ENCODE measurements at places on chromosomes 16 and 17. TPM values are rescaled to one million over a fixed set of nuclear protein-coding genes. Genes with fewer than 3 reads are reported as not detected.

SPATA22 gene
- not detected for total RNA-seq

HIGD1B gene
- total RNA-seq = not detected

IL21R gene
- total RNA-seq = 1.3 TPM

AOC3 gene
- total RNA-seq = not detected

C17orf113 gene
- total RNA-seq = 0.13 TPM

DNA sequence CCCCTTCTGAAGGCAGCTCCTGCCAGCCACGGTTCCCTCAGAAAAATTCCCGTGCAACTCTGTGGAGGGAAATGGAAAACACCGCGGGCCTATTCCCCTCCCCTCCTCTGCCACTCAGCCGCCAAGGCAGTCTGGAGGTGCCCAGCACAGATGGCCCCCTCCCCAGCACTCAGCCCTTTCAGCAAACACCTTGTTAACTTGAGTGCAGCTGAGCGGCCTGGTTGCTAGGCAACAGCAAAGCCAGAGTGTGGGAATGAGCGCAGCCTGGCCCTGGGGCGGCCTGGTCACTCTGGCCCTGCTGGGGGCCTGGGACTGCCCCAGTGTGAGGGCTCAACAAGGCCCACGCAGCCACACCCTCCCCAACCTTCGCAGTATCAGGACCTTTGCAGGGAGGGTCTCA, 32.8 kb downstream of the CACNA1G start:
- DNase-seq = no peak

- DNase-seq = peak; percentile 95
Measured at GRCh38 chr16:67115639-67116038, 5.9 kb downstream of the PHAF1 start.

DNA sequence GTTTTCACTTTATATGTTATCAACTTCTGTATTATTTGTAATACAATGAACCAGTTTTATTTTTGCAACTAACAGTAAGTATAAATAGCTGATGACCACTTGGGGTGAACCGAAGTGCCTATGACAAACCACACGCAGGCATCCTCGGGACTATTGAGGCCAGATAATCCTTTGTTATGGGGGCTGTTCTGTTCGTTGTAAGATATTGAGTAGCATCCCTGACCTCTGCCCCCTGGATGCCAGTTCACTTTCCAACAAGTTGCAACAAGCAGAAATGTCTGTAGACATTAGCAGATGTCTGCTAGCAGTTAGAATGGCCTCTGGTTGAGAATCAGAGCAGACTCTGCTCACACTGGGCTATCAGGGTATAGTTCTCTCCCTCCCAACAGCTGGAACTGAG, 277.0 kb downstream of the WWOX start:
- DNase-seq = no peak

DNA sequence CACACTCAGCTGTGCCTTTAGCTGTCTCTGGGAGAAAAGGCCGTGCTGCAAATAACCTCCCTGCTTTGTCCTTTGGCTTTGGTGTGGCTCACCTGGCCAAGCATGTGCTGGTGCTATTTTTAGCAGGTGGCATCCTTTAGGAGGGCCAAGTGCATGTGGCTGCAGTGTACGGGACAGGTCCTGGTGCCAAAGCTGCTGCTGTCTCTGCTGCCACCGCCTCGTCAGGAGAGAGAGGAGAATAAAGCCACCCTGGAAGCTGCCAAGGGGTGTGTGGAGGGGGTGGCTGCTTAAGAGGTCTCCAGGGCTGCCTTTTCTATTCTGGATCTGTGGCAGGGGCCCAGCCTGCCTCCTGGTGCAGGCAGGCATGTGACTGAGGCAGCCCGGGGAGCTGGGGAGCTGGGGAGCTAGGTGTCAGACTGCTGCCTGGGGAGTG, 6.2 kb downstream of the AKAP1 start:
- no peak for DNase-seq

GRCh38 chr16:6447021-6447790, 885.4 kb upstream of the RBFOX1 start:
- no peak for DNase-seq

DNA sequence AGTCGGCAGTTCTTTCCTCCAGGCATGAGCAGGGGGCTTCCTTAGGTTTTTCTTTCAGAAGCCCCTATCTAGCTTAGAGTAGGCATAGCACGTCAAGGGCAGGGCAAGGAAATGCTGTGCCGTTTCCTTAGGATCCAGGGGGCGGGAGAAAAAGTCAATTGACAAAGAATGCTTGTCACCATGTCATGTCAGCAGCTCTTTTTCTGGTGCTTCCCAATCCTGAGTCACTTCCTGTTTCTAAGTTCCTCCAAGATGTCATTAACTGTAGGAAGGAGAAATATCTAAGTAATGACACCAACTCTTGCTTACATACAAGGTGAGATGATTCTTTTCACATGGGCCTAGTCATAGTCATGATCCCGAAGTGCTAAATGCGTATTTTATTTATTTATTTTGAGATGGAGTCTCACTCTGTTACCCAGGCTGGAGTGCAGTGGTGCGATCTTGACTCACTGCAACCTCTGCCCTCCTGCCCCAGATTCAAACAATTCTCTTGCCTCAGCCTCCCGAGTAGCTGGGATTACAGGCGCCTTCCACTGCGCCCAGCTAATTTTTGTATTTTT, 35.2 kb downstream of the GJC1 start:
- peak; percentile 94 for DNase-seq

- DNase-seq = no peak
Measured at GRCh38 chr17:82656266-82656665, 8.0 kb upstream of the WDR45B start.

- peak; percentile 82 for DNase-seq
Measured at GRCh38 chr17:82230609-82231311, 1.9 kb downstream of the SLC16A3 start.

GRCh38 chr17:77753246-77753645, 205.3 kb upstream of the TNRC6C start:
- DNase-seq = no peak

GRCh38 chr16:15605839-15606517, 37.0 kb downstream of the MARF1 start:
- DNase-seq = no peak

- DNase-seq = no peak
Measured at GRCh38 chr17:38460082-38460715, 31.9 kb downstream of the ARHGAP23 start.

- no peak for DNase-seq
Measured at GRCh38 chr17:36212966-36213365, 2.1 kb downstream of the CCL4L2 start.

DNA sequence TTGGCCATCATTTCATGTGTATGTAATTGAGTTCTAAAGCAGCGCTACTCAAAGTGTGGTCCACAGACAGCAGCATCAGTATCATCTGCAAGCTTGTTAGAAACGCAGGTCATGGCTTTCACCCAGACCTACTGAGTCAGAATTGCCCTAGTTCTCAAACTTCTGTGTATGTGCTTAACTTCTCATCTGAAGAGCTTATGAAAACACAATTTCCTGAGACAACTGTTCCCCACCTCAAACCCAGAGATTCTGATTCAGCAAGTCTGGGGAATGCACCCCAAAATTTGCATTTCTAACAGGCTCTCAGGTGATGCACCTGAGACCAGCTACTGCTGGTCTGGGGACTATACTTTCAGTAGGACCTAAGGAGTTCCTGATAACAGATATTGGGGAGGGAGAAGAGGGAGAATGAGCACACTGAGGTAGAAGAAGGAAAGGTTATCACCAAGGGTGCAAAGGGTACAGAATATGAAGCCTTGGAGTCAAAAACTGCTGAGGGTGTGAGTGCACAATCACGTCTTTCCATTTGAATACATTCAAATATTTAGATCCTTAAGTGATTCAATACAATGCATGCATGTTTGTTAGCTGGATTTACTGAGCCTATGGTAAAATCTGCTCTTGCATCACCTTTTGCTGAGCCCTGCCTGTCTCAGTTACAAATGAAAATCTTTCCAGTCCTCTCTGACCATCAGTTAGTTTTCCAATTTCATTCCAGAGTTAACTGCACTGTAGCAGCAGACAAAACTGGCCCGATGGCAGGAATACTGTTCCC, 29.2 kb upstream of the SKAP1 start:
- DNase-seq = no peak

DNA sequence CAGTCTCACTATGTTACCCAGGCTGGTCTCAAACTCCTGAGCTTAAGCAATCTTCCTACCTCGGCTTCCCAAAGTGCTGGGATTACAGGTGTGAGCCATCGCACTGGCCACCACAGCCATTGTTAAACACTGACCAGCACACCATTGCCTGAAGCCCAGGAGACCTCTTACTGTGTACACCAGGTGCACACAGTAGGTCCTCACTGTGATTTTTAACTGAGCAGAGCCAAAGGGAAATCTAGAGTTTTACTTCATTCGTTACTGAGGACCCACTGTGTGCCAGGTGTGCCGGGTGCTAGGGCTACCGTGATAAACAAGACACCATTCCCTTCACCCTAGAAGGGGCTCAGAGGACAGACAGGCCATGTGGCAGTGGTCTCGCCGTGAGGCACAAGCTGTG, 4.2 kb downstream of the ITGB4 start:
- no peak for DNase-seq

GRCh38 chr17:4344926-4345325, 21.5 kb downstream of the UBE2G1 start:
- no peak for DNase-seq

DNA sequence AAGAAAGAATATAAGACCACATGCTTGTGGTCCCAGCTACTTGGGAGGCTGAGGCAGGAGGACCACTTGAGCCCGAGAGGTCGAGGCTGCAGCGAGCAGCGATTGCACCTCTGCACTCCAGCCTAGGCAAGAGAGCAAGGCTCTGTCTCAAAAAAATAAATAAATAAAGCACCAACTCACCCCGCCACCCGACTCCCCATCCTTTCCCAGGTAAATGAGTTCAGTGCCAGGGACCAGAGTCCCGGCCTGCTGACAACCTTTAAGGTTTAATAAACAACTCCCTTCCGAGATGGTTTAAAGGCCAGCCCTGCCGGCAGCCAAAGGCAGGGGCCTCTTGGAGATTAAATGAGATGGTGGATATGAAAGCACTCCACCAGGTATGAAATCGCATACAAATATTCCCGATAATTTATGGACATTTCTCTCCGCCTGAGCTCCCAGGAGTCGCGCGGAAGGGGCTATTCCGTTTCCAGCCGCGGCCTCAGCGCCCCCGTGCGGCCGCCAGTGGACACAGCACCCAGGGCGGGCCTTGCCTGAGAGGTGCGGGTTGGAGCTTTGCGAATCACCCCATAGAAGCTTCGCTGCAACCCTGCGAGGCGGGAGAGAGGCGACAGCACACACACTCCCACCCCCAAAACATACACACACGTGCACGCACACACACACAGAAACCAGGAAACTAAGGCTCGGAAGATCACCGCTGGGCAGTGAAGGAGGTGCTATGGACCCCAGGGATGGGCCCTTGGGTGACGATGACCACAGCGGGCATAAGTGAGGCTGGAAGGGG, 4.0 kb upstream of the RPL38 start:
- no peak for DNase-seq

- no peak for DNase-seq
Measured at GRCh38 chr17:7497636-7498035, 13.5 kb downstream of the POLR2A start.

GRCh38 chr17:75632863-75633485, at the start of gene SMIM5:
Gene SMIM5 (plus strand): TSS chr17:75633434. CDS start chr17:75640202, 6,768 bp downstream.
- peak; percentile 89 for DNase-seq

DNA sequence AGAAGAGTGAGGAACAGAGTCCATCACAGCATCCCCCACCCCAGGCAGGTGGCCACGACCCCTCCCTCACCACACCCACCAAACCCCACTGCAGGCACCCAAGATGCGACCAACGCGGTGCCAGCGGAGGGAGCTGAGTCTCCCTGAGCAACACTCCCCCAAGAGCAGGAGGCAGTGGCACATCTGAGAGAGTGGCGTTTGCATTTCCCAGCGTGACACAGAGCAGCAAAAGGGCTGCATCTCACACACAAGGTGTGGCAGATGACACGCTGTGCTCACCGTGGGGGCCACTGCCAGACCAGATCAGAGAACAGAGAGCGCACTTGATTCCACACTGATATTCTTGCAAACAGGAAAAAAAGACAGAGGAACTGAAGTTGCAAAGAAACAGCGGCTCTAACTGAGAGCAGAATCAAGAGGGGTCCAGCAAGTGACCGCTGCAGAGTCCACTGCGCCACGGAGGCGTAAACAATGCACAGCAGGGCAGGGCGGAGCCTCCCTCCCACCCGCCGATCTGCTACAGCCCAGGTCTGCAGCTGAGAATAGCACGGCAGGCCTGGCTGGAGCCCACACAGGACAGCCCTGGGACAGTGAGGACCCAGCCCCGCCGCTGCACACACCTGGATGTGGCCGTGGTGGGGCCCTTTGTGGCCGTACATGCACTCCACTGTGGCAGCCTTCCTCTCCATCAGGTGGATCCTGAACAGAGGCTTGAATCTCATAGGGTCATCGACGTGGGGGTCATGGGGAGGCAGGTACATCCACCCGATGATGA, 26.0 kb upstream of the C16orf95 start:
- DNase-seq = no peak

DNA sequence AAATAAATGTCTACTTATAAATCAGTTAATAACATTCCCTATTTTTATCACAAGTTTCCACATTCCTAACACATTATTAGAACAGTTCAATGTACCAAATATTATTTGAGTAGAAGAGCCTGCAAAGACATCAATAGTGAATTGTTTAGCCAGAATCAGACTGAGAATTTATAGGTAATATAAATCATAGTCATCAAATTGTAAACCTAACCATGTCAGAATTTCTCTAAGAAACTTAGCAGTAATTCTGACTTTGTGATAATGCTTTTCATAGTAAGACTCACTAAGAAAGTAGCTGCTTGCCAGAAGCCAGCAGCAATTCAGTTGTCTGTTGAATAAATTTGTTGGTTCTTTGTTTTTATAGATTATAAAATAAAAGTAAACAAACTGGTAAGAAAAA, 111.3 kb downstream of the USP32 start:
- DNase-seq = no peak

GRCh38 chr17:44913676-44914075, 1.6 kb downstream of the GFAP start:
- no peak for DNase-seq

- peak; percentile 65 for DNase-seq
Measured at GRCh38 chr17:65027305-65027704, 29.2 kb downstream of the GNA13 start.

DNA sequence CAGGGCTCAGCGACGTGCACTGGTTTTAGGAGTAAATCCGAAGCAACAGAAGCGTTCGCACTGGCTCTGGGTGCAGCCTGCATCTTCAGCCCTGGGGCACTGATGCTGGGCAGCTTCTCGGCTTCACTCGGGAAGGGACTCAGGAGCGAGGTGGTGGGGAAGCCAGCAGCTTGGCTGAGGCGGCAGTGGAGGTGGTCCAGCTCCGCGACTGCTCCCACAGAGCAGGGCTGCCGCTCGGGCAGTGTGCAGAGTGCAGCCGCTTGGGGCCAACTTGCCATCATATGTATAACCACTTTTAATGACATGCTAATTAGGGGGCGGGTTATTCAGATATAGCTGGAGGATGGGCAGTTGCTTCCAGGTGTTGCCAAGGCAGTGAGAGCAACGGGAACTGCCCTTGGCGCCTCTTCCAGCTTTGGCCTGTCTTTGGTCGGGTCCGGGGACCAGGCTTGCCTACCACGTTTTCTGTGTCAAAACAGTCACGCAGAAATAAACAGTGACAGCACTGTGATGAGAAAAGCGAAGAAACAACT, 26.7 kb downstream of the METRNL start:
- no peak for DNase-seq

Data from HFFc6 (cell line).